ENCODE measurements at places on chromosomes 16 and 17. TPM values are rescaled to one million over a fixed set of nuclear protein-coding genes. Genes with fewer than 3 reads are reported as not detected.

The IKZF3 gene
- total RNA-seq = 0.30 TPM

The TRAF7 gene
- total RNA-seq = 43.4 TPM

The B4GALNT2 gene
- total RNA-seq = 0.51 TPM

The NHERF2 gene
- total RNA-seq = 41.8 TPM

The TOP2A gene
- 402 TPM for total RNA-seq

The CLEC19A gene
- total RNA-seq = not detected
